ENCODE measurements at places on chromosomes 1 and 21. TPM values are rescaled to one million over a fixed set of nuclear protein-coding genes. Genes with fewer than 3 reads are reported as not detected.

GRCh38 chr1:194300340-194300739 is 1113.9 kb upstream of the B3GALT2 start:
- H3K4me3 ChIP-seq: no peak overlapping the region
- no peak overlapping the region for H3K27ac ChIP-seq
- no peaks in the 10 kb centered on the region for H3K36me3 ChIP-seq

GRCh38 chr1:16173447-16174260 is 17.8 kb upstream of the EPHA2 start:
- H3K4me3 ChIP-seq: no peak overlapping the region
- no peaks in the 10 kb centered on the region for H3K36me3 ChIP-seq
- H3K4me1 ChIP-seq: peaks cover 47% of the 10 kb centered on the region
- no peak for DNase-seq
- H3K27me3 ChIP-seq: no peaks in the 10 kb centered on the region

- no peaks in the 10 kb centered on the region for H3K36me3 ChIP-seq
- H3K27ac ChIP-seq: peak overlapping the region; percentile 54
- no peak overlapping the region for H3K4me3 ChIP-seq
- H3K4me1 ChIP-seq: peaks cover 12% of the 10 kb centered on the region
- DNase-seq: no peak
Observed at GRCh38 chr1:183817576-183818288, 12.8 kb downstream of the RGL1 start.

The SMCP gene
- not detected for total RNA-seq

The HAPLN2 gene
- total RNA-seq: 0.36 TPM

GRCh38 chr1:152388889-152389288 is 25.2 kb downstream of the CRNN start:
- DNase-seq: no peak
- H3K4me3 ChIP-seq: no peak overlapping the region
- H3K4me1 ChIP-seq: no peaks in the 10 kb centered on the region
- no peaks in the 10 kb centered on the region for H3K36me3 ChIP-seq

DNA sequence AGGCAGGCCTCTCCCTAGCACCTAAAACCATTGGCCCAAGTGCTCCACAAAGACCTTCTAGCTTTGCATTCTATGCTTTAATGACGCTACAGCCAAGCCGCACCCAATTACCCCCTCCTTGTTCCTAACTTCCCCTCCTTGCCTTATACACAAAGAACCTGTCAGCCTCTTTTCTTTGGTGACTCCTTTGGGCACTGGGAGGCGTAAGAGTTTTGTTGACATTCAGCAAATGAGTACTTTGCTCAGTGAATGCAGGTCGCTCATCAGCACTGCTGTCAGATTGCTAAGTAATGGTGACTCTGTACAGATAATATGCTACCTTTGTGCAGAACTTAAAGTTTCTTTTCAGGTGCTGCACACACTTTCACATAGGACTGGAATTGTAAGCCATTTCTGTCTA is 187.6 kb upstream of the FAM78B start:
- no peak overlapping the region for H3K27ac ChIP-seq
- no peak overlapping the region for H3K4me3 ChIP-seq
- H3K4me1 ChIP-seq: no peaks in the 10 kb centered on the region
- no peaks in the 10 kb centered on the region for H3K36me3 ChIP-seq
- no peaks in the 10 kb centered on the region for H3K27me3 ChIP-seq
- DNase-seq: no peak

The ATP1A4 gene
- total RNA-seq: 0.50 TPM

DNA sequence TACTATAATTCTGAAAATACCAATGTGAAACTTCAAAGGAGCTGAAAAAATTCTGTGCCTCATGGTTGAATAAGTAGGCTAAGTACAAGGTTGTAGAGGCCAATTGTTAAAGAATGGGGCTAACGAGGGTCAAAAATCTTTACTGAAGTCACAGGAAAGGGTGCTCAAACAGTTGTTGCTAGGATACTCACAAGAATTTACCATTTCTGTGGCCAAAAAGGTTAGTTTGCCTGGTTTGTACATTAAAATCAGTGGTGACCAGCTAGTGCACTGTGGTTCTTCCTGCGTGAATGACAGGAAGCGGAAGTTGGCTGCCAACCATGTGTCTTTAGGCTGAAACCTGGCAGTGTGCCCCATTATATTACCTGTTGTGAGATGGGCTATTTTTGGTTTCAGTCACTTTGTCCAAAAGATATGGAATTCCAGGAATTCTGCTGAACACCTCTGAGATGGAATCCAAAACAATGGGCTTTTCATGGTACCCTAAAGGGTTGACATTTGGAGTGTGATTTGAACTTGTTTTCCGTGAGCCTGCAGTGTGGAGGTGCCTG is 13.5 kb downstream of the MAP3K21 start:
- H3K4me3 ChIP-seq: no peak overlapping the region
- H3K27me3 ChIP-seq: peaks cover 5% of the 10 kb centered on the region
- no peaks in the 10 kb centered on the region for H3K36me3 ChIP-seq
- H3K27ac ChIP-seq: no peak overlapping the region

DNA sequence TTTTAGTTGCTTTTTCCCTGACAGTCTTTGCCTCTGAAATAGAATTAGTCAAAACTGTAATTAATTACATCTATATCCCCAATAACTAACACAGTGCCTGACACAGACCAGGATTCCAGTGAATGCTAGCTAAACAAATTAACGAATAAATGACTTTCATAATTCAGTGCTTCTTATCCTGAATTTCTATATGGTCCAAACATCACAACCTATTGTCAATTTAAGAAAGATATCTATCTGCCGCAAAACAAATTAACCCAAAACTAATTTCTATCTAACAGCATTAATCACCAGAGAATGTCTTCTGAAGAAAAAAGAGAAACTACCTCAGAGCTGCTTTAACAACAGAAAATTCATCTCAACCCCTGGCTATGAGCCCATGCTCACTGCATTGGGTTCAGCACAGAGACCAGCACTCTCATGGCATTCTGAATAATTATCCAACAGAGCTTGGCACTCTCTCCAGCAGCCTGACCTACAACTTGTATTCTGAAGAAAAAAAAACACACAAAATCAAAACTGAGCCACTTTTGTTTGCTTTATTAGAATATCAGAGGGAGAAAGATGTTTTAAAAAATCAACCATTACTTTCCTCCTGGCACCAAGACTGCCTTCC is 547.3 kb upstream of the BEND5 start:
- no peaks in the 10 kb centered on the region for H3K4me1 ChIP-seq
- H3K27ac ChIP-seq: no peak overlapping the region

GRCh38 chr1:221468546-221468945 is 273.3 kb downstream of the DUSP10 start:
- DNase-seq: no peak
- no peak overlapping the region for H3K4me3 ChIP-seq
- no peak overlapping the region for H3K27ac ChIP-seq
- no peaks in the 10 kb centered on the region for H3K4me1 ChIP-seq

DNA sequence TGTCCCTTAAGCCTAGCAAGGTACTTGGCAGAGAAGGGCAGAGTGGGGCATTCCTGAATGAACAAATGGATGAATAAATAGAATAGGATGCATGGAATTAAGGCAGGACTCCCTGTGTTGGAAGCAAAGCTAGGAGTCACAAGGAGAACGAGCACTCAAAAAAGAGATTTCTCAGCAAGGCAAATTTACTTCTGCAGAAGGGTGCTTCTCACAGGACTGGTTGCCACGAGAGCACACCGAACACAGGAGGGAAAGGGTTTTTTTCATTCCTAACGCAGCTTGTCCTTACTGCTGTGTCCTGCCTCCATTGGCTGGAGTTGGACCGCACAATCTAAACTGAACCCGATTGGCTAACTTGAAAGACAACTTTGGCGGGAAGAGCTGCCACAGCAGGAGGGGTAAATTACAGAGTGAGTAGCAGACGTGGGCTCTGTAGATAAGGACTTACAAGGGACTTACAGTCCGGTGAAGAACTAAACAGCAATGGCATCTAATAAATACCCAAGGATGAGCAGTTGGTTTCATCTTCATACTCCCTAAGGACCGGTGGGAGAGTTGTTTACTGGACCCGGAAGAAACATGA is 52.4 kb downstream of the KIF26B start:
- DNase-seq: no peak
- no peaks in the 10 kb centered on the region for H3K27me3 ChIP-seq
- no peak overlapping the region for H3K27ac ChIP-seq
- H3K4me1 ChIP-seq: no peaks in the 10 kb centered on the region
- H3K4me3 ChIP-seq: no peak overlapping the region

DNA sequence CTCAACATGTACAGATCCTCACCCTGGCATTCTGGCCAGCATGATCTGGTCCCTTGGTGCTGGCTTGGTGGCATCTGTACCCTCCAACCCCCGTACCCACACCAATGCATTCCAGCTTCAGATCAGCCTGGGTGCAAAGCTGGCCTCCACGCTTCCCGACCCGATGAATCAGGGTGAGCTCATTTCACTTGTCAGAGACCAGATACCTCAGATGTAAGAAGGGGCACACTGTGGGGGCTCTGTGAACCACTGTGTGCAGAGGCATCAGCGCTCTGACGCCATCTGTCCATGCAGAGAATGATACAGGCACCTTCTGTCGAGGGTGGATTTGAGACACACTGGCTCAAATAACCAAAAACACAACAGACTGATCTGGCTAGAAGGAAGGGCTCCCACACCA is 76.6 kb downstream of the DMRTB1 start:
- no peak overlapping the region for H3K4me3 ChIP-seq
- no peaks in the 10 kb centered on the region for H3K4me1 ChIP-seq
- H3K27me3 ChIP-seq: peaks cover 10% of the 10 kb centered on the region
- no peaks in the 10 kb centered on the region for H3K36me3 ChIP-seq
- no peak for DNase-seq

The OR2L8 gene
- total RNA-seq: not detected

DNA sequence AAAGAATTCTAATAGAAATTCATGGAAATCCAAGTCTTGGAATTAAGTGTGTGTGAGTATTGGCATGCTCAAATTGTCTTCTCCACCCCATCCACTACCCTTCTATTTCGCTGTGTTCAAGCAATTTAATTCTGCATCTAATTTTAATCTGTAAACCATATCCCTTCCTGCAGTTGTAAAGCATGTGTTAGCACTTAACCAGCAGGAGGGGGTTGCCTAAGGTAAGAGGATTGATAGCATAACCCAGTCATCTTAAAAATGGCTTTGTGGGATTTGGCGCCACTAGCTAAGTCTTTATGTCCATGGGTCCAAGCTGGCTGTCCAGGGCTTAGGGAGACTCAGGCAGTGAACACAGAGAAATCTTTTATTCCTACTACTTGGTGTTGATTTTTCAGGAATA is 210.3 kb downstream of the PTPRC start:
- H3K36me3 ChIP-seq: no peaks in the 10 kb centered on the region
- no peak overlapping the region for H3K4me3 ChIP-seq
- no peak for DNase-seq
- no peaks in the 10 kb centered on the region for H3K27me3 ChIP-seq

- H3K36me3 ChIP-seq: no peaks in the 10 kb centered on the region
- H3K27me3 ChIP-seq: peaks cover 40% of the 10 kb centered on the region
- H3K27ac ChIP-seq: no peak overlapping the region
Observed at GRCh38 chr1:205448540-205449253, 7.1 kb downstream of the BLACAT1 start.

GRCh38 chr21:35321322-35322200 is 272.5 kb upstream of the RUNX1 start:
- H3K27me3 ChIP-seq: peaks cover under 1% of the 10 kb centered on the region
- DNase-seq: no peak
- H3K36me3 ChIP-seq: no peaks in the 10 kb centered on the region

- no peaks in the 10 kb centered on the region for H3K36me3 ChIP-seq
- DNase-seq: no peak
- H3K27ac ChIP-seq: no peak overlapping the region
- H3K4me1 ChIP-seq: no peaks in the 10 kb centered on the region
- peaks cover 23% of the 10 kb centered on the region for H3K27me3 ChIP-seq
- no peak overlapping the region for H3K4me3 ChIP-seq
Observed at GRCh38 chr1:63112155-63112900, 210.0 kb upstream of the FOXD3 start.

The USH2A gene
- 3.9 TPM for total RNA-seq

- no peaks in the 10 kb centered on the region for H3K36me3 ChIP-seq
- H3K27ac ChIP-seq: no peak overlapping the region
- no peak overlapping the region for H3K4me3 ChIP-seq
Observed at GRCh38 chr1:189619682-189620332, 857.9 kb downstream of the BRINP3 start.

The AADACL3 gene
- not detected for total RNA-seq

The KIAA1614 gene
- total RNA-seq: 8.3 TPM

DNA sequence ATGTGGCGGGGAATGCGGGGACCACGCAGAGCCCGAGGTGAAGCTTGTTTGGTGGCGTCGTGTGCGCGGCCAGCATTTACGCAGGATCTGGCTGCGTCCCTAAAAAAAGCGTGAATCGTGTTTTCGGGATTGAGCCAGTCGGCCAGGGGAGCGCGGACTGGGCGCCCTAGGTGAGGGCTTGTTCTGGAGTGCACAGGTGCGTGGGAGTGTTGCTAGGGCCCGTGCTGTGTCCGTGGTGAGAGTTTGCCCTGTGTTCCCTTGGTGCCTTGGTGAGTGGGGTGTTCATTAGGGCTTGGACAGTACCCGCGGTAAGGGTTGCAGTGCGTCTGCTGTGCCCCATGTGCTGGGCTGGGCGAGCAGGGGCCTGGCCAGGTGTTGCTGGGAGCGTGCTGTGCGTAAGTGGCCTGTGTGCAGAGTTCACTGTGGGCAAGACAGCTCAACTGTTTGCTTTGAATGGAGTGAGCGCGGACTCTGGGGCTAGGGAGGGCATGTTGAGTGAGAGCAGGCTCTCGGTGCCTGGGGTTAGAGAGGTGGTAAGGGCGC is 673 bp downstream of the CD46 start:
- H3K4me3 ChIP-seq: peak overlapping the region; percentile 81
- H3K27ac ChIP-seq: peak overlapping the region; percentile 95
- H3K4me1 ChIP-seq: peaks cover 46% of the 10 kb centered on the region
- H3K36me3 ChIP-seq: no peaks in the 10 kb centered on the region
- peak; percentile 11 for DNase-seq

DNA sequence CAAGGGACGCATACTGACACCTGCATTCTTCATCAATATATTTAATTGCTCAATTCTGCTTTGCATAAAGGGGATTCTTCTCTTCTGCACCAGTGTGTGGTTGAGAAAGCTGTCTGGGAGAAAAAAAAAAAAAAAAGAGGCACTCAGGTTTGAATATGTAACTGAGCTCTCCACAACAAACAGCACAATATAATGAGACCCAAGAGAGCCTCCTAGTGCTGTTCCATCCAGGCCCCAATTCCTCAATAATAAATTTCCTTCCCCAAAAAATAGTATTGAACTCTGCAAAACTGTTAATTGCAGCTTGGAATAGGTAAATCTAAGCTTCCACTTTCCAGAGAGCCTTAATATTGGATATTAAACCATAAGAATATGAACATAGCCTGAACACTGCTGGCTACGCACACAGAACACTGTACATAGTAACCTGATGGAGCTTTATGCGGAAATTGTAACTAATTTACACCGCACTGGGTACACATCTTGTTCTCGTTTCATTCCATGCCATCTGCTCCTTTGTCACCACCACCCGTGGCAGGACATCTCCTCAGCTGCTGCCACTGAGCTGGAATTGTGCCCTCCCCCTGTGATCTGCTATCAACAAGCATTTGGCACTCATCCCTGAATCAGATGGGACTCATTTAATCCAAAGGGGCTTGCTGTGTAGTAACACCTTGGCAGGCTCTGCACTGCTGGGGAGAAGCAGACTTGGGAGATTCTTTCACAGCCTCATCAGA is 272.0 kb downstream of the HHIPL2 start:
- no peaks in the 10 kb centered on the region for H3K27me3 ChIP-seq
- no peaks in the 10 kb centered on the region for H3K4me1 ChIP-seq
- no peak for DNase-seq

Data from heart right ventricle (tissue), 16 donors.